ENCODE measurements at places on chromosomes 5 and 9.
A peak's percentile ranks its signal among the peaks of the same experiment; 100 is the strongest.

DNA sequence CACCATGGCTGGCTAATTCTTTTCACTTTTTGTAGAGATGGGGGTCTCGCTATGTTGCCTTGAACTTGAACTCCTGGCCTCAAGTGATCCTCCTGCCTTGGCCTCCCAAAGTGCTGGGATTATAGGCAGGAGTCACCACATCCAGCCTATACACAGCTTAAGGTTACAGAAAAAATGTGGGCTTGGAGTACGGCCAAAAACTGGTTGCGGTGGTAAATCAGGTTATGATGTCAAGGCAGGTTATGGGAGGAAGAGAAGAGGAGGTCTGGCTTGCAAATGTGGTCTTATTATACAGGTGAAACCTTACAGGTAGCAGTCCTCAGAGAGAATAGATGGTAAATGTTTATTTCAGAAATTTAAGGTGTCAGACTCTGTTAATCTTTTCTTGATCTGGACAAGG is 30.7 kb upstream of the SYK start:
- no peak for DNase-seq

DNA sequence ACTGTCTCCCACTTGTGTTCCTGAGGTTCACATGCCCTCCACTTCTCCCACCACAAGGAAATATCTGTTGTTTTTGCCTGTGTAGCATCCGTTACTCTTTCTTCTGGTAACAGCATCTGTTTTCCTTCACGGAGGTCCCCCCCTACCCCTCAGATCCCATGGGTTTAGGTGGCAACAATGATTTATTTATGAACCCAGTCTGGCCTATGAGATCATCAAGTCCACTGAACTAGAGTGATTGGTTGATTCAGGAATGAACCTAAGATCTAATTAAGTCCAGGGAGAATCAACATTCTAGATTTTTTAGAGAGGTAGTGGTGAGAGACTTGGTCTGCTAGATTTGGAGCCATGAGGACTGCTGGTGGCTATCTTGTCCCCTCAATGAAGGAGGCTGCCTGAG is 166.8 kb downstream of the NR3C1 start:
- DNase-seq = no peak

DNA sequence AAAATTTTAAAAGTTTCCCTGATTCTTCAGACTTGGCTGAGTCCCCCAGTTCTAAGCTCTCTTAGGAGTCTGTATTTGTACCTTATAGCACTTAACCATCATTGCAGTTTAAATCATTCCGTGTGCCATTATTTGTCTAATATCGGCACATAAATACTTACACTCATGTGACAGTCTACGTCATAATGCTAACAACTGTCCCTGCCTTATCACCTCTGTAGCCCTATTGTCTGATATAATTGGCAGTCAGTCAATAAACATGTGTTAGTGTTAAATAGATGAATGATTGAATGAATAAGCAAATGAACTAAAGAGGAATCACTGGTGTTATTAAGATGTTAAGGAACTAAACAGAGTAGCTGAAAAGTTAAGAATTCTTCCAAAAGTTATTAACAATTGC is 287.8 kb downstream of the EBF1 start:
- DNase-seq = no peak

DNA sequence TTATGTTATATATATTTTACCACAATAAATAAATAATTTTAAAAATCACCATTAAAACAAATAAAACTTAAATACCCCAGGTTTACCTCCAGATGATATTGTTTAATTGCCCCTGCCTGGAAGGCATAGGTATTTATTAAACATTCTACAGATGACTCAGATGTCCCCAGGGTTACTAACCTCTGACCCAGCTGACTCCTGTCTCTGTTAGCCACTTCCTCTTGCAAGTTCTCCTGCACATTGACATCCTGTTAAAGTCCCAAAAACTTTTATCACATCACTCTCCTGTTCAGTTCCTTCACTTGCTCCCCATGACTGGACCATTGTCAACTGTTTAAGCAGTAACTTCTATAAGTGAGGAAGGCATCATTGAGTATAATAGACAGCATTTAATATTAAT is 37.0 kb upstream of the RAB3C start:
- DNase-seq = no peak

DNA sequence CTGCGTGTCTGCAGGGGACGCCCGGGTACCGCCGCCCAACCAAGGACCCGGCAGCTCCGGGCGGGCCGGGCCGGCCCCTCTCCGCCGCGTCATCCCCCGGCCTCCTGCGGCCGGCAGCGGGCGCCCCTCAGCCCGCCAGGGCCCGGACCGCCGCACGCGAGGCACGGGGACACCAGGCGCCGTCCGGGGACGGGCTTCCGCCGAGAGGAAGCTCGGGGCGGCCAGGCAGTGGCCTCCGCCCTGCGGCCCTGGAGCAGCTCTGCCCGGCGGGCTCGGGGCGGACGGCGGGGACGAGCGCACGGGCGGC is 373 bp downstream of the FBXW5 start:
- DNase-seq = no peak

DNA sequence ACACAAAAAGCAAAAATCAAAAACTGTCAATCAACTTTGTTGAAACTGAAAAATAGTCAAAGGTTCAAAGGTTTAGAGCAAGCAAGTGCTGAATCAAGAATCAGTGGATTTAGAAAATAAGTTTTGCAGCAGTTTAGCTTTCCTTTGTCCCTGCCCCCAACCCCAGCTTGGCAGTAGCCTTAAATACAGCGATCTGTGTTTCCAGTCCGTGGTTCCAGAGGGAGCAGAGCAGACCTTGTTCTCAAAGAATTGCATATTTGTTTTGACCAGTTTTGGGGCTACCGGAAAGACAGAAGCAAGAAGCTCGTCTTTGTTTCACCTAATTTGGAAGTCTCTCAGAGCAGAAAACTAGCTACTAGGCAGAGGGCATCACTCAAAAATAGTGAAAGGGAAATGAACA is 57.2 kb upstream of the PRDM9 start:
- DNase-seq = no peak

DNA sequence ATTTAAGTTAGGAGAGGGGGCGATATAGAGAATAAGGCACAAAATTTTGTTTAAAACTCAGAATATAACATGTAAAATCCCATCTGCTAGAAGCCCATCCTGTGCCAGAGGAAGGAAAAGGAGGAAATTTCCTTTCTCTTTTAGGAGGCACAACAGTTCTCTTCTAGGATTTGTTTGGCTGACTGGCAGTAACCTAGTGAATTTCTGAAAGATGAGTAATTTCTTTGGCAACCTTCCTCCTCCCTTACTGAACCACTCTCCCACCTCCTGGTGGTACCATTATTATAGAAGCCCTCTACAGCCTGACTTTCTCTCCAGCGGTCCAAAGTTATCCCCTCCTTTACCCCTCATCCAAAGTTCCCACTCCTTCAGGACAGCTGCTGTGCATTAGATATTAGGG is 18.3 kb downstream of the MOCS2 start:
- no peak for DNase-seq

DNA sequence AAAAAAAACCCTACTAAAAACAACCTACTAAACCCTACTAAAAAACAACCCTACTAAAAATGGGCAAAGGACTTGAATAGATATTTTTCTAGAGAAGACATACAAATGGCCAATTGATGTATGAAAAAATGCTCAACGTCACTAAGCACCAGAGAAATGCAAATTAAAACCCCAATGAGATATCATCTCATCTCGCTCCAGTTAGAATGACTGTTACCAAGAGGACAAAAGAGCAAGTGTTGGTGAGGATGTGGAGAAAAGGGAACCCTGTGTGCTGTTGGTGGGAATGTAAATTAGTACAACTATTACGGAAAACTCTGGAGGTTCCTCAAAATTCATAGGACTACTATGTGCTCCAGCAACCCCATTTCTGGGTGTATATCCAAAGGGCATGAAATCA is 10.8 kb downstream of the SDHA start:
- no peak for DNase-seq

DNA sequence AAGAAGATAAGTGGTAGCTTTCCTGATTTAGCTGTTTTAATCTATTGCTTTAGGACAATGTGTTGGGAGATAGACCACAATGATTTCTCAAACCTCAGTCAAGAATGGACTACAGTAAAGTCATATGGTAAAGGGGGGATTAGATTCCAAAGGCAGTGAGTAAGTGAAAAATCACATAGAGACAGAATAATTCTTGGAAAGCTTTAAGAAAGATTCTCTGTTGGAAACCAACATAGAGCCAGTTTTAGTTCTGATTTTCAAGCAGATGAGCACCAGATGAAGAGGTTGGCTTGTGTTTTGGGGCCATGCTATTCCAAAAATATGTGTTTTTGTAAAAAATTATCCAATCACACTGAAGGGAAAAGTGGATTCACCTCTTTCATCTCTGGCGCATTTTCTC is 256.8 kb upstream of the RPS23 start:
- no peak for DNase-seq

GRCh38 chr5:123720339-123720738 is 208.4 kb downstream of the CSNK1G3 start:
- no peak for DNase-seq

DNA sequence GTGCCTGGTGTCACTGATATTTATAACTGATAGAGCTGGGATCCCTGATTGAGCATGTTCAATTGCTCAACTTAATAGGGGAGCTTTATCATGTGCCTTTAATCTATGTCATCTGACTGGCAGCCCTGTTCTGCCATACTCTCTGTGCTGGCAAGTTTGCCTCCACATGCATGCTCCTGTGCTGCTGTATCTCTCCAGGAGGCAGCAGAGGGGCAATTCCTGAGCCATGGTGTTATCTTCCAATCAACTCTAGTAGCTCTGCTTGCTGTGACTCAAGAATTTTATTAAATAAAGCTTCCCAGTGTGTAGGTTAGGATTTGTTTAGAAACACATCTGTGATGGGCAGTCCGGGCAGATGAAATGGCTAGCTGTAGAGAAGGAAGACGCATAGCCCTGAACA is 642.0 kb downstream of the KIF4B start:
- no peak for DNase-seq

DNA sequence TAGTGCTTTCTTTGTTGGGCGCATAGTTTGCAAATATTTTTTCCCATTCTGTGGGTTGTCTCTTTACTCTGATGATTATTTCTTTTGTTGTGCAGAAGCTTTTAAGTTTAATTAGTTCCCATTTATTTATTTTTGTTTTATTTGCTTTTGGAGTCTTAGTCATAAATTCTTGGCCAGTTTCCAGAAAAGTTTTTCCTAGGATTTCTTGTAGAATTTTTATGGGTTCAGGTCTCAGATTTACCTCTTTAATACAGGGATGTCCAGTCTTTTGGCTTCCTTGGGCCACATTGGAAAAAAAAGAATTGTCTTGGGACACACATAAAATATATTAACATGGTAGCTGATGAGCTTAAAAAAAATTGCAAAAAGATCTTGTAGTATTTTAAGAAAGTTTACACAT is 122.0 kb downstream of the WDR70 start:
- no peak for DNase-seq

GRCh38 chr9:31355965-31356364 is 1028.5 kb upstream of the ACO1 start:
- peak; percentile 84 for DNase-seq

DNA sequence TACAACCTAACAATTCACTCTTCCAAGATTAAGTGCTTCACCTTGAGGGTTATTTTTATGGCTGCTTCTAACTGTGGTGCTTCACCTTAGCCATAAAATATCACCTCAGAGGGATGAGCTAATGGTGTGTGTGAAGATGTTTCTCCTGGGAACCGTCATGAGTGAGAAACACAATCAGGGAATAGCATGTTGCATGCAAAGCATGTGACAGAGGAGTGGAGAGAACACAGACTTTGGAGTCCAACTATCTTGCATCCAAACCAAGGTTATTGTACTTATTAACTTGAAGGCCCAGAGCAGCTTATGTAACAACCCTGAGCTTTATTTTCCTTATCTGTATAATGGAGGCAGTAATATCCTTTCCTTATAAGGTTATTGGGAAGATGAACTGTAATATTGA is 1089.0 kb upstream of the DMAC1 start:
- no peak for DNase-seq

- DNase-seq = no peak
Observed at GRCh38 chr9:32468740-32469139, 57.3 kb downstream of the RIGI start.

- no peak for DNase-seq
Observed at GRCh38 chr9:123775289-123776284, 154.3 kb downstream of the DENND1A start.

DNA sequence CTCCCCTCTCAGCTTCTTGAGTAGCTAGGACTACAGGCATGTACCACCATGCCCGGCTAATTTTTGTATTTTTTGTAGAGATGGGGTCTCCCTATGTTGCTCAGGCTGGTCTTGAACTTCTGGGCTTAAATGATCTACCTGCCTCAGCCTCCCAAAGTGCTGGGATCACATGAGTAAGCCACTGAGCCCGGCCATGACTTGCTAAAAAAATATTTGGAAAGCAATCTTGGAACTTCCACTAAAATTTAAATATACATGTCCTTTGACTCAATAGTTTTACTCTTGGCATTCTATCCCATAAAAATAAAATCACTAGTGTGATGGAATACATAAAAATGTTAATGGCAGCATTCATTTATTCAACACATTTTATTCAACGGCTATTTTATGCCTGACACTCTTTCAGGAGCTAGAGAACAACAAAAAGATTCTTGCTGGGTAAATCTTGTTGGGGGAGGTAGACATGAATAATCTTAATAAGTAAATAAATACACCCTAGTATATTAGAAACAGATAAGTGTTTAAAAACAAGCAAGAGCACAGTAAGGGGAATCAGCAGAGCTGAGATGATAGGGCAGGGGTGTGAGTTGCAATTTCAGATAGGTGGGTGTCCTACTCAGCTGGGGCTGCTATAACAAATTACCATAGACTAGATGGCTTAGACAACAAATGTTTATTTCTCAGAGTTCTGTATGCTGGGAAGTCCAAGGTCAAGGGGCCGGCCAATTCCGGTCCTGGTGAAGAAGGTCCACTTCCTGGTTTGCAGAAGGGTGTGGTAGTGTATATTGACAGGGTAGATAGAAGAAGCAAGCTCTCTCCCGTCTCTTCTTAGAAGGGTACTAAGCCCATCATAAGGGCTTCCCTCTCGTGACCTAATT is 50.7 kb downstream of the KCNV2 start:
- DNase-seq = no peak

DNA sequence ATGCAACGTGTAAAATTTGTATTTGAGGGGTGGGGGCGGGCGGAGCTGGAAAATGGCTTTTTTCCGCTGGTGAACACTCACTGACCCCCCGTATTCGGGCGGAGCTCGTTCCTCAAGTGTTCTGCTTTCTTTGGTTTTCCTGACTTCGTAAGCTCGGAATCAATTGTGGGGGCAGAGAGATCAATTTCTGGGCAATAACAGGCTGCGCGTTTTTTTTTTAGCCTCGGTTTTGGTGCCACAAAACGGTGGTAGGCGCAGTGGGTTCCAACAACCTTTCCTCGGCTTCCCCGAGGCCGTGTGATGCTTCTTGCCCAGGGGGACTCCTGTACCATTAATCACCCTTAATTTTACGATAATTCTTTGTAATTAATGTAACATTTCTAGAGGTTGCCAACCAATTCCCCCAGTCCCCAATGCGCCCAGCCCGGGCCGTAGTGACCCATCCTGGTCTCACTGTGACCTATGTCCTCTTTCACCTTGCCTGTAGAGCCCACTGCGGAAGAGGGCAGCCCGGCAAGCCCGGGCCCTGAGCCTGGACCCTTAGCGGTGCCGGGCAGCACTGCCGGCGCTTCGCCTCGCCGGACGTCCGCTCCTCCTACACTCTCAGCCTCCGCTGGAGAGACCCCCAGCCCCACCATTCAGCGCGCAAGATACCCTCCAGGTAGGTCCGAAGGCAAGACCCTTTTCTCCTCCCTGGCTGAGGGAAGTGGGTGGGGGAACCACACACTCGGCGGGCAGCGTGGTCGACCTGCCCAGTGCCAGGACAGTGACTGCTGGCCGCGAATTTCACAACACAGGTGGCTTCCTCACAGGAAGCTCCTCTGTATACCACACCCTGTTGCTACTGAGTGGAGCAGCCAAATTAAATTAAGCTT is 3.7 kb downstream of the NR4A3 start:
- DNase-seq = no peak

- DNase-seq = no peak
Observed at GRCh38 chr5:168649306-168649705, 70.1 kb upstream of the PANK3 start.
